GM12878 (cell line): ENCODE measurements at places on chromosomes 2 and 18.
A peak's percentile ranks its signal among the peaks of the same experiment; 100 is the strongest.

DNA sequence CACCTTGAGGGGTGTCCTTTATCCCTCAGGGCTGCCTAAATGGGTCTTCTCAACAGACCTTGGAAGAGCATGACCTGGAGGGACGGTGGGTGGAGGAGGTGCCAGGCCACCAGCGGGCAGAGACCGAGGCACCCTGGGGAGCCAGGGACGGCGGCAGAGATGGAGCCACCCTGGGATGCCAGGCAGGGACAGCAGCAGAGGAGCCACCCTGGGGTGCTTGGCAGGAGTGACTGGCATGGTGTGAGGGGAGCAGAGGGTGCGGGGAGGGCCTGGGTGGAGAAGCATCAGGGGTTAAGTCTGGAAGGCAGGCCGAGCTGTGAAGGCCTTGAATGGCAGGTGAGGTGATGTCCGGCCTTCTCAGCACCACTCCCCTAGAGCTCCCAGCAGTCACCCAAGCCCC is 56.1 kb downstream of the CIB4 start:
- DNase-seq = no peak

GRCh38 chr2:207825045-207825954 is 55.6 kb upstream of the FZD5 start:
- DNase-seq = no peak

DNA sequence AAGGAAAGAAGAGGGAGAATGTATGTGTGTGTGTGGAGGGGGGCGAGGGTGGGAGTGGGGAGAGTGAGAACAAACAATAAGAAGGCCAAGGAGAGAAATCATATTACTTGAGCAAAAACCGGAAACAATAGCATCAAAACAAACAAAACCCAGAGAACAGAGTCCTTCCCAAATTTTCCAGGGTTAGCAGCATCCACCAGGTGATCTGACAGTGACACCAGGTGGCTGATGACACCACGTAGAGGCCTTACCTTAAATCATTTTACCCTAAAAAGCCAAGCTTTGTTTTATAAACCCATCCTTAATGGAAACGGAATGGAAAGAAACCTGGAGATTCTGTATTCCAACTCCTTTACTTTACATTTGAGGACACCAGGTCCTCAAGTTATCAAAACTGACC is 42.9 kb downstream of the CDCA7 start:
- no peak for DNase-seq

DNA sequence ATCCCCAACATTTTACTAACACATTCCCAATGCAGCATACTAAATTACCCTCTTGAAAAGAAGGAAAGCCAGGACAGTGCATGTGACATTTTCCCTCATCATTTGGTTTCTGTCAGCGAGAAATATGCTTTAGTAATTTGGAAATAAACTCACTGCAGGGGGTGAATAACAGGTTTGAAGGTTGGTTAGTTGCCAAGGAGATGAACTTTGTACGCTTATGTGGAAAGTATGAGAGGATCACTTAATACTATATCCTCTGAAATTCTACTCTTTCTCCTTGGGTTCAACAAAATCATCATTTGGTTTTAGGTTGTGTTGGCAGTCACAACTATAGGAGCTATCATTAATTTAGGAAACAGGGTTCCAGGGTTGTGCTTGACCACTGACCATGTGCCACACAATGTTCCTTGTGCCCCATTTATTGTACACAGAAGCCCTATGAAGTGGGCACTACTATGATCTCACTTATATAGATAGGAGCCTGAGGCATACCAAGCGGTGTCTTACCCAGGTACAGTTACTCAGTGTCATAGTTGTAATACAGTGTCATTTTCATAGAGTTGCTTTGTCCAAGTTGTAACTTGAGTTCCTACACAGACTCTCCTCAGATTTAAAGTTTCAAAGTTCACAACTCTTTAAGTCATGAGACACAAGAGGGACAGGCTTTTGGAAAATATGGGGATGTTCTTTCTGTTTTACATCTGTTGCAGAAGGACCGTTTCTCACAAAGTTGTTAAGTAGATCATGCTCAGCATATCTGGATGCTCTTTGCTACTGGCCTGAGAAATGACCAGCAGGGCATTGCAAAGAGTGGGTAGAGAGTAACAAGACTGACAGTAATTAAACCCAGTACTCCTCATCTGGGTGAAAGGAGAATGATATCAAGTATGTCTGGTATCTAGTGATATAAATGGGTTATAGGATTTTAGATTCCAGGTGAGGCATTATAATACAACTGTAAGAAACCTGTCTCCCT is 91.8 kb downstream of the MAP4K4 start:
- DNase-seq = no peak

DNA sequence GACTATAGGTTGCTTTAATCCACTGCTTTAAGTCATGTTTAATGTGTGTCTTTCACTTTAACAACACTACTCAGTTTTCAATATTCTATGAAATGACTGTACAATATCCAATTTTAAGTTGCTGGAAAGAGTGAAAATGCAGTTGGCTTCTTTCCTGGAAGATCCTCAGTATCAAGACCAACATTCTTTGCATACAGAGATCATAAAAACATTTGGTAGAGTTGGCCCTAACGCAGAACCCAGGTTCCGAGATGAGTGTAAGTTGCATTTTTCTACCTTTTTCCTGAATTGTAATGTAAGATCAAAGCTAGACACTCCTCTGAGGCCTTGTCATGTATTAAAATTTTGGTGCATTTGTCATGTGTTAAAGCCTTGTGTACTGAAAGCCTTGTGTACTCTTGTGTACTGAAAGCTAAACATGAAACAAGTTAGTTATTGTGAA is 42.9 kb upstream of the TNFRSF11A start:
- DNase-seq = no peak

DNA sequence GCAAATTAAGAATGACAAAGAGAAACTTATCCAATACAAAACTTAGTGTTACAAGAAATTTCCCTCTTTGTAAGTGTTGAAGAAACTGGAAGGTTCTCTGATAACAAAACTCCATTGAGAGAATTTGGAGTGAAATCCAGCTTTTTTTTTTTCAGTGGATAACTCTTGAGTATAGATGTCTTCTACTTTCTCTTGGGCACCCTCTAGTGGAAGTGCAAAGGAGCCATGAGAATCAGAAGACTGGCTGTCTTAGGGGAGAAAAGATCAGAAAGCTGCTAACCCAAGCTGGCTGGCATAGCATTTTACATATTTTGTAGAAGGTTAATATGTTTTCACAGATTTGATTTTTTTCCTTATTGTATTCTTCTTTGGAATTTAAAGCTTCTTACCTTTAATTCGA is 138.8 kb upstream of the SATB2 start:
- DNase-seq = no peak

GRCh38 chr18:2508155-2508554 is 63.1 kb downstream of the METTL4 start:
- DNase-seq = no peak

DNA sequence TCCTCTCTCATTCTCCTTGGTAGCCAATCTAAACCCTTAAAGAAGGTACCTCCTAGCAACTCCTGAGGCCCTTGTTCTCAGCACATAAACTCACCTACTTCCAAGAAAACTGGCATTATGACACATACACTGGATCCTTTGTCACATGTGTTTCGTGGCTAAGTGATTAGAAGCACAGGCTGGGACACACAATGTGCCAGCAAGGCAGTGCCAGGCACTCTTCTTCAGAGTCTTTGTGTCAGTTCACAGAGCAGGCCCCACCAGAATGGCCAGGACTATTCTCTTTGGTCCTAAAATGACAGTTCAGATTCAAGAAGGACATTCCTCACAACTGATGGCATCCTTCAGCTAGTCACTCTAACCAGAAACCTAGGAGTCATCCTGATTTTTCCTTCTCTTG is 40.3 kb downstream of the SMC6 start:
- DNase-seq = no peak

GRCh38 chr18:79797518-79798345 is at the start of gene KCNG2:
TSS of gene KCNG2 (plus strand) at chr18:79797938. CDS start at chr18:79863668, 65,730 bp downstream.
- DNase-seq = no peak

GRCh38 chr18:46630160-46630559 is 26.9 kb downstream of the LOXHD1 start:
- peak; percentile 1 for DNase-seq

DNA sequence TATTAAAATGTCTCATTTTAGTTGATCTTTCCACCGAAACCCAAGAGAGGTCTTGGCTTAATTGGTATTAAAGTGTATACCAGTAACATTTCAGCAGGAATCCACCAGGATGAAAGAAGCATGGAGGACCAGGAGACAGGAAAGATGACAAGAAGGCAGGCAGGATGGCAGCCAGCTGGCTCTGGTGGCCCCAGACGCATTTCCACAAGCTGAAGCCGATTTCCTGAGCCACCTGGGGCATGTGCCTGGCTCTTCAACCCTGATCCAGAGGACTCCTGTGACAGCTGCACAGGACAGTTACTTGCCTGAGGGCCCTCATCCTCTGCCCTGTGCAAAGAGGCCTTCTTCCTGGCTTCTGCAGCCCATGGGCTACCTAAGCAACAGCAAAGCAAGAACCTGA is 56.9 kb upstream of the NFU1 start:
- no peak for DNase-seq

DNA sequence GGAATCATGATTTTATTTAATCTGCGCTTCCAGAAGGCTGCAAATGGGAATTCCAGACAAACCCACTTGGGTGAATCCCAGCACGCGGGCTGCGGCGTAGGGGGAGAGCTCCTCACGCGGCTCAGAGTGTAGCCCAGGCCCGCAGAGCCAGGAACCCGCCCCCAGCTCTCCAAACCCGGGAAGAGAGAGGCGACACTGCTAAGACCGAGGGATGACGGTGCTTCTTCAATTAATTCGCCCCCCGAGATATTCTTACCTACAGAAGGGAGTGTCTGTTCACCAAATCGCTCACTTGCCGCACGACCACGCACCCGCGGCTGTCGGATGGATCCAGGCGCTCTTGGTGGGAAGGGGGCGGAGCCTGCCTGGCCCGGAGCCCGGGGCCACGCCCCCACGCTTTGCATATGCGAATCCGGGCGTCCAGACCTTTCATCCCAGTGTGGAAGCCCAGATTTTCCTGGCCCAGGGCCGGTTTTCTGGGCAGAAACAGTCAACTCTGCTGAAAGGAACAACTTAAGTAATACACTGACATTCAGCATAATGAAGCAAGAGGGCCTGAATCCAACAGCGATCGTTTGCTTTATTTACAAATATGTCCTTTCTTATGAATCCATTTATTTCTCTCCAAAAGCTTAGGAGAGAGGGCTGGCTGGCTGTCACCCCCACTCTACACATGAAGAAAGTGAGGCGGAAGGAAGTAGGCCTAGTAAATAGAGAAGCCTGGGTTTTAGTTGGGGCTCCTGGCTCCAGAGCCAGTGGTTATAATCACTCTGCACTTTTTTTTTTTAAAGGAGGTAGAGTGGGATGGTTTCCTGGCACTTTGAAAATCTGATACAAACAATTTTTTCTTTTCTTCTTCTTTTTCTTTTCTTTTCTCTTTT is at the start of gene SLC19A3:
TSS of gene SLC19A3 (minus strand) at position 342 of the 881 bp plus-strand sequence. CDS start 15,710 bp downstream, outside the sequence.
- no peak for DNase-seq

GRCh38 chr2:136207030-136207623 is 89.2 kb upstream of the CXCR4 start:
- peak; percentile 68 for DNase-seq

DNA sequence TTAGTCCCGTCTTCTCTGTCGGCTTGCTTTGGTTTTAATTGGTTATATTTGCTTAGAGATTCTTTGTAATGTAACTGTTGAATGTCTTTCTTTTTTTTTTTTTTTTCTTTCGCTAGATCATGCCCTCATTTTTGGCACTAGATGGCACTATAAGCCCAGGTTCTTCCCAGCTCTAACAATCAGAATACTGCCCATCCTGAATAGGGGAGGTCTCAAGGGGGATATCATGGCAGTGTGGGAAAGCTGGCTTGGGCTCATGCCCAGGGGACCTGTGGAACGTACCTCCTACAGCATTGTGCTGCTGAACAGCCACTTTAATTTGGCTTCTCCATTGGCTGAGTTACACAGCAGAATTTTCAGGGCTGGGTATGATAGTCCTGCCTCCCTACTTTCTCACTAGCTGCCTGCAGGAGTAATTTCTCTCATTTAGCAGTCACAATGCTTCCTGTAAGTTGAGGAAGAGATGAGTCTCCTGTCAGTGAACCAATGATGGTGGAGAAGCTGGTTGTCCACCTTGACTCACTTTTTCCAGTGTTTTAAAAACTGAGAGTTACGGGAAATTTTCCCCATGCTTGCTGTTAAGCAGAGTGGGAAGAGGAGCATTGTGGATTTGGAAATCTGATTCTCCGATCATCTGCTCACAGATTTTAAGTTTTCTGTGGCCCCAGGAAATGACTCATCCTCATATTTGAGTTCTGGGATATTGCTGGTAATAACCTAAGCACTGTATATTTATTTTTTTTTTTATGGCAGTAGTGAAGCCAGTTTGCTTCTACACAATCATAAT is 47.2 kb downstream of the RAD51AP2 start:
- peak; percentile 4 for DNase-seq

DNA sequence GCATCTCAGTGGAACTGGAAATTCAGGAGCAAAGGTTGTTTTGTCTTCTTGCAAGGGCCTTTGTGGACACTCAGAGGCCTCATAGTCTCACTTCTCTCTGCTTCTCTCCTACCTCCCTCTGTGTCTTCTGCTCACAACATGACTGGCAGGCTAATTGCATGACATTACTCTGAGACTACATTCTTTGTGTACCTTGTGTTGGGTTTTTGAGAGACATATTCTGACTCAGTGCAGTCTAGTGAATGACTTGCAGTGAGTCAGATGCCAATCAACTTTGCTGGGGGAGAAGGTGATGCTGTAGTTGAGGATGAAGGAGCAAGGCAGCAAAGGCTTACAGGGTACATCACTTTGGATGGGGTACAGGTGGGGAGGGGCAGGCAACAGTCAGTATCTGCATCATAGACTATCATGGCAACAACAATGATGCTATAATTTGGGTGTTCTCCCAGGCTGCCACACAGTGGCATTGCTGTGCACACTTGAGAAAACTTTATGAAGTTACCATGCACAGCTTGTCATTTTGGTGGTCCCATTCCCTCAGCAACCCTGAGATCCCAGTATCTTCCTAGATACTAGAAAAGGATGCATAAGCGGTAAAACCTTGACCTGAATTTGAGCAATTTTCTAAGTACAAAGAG is 69.3 kb upstream of the SLC16A14 start:
- no peak for DNase-seq

- no peak for DNase-seq
Measured at GRCh38 chr2:227324642-227324994, 433 bp upstream of the MFF start.

GRCh38 chr2:47128705-47129104 is 26.4 kb downstream of the STPG4 start:
- DNase-seq = no peak

GRCh38 chr2:157192445-157193423 is 64.8 kb upstream of the GALNT5 start:
- no peak for DNase-seq

- DNase-seq = no peak
Measured at GRCh38 chr2:128835342-128835855, 516.7 kb upstream of the HS6ST1 start.

GRCh38 chr2:149204686-149205085 is 125.7 kb upstream of the LYPD6 start:
- DNase-seq = no peak

- no peak for DNase-seq
Measured at GRCh38 chr2:226123300-226123699, 676.3 kb downstream of the IRS1 start.
